Mucosa of descending colon (tissue), 3 donors: ENCODE measurements at places on chromosomes 5 and 9.

DNA sequence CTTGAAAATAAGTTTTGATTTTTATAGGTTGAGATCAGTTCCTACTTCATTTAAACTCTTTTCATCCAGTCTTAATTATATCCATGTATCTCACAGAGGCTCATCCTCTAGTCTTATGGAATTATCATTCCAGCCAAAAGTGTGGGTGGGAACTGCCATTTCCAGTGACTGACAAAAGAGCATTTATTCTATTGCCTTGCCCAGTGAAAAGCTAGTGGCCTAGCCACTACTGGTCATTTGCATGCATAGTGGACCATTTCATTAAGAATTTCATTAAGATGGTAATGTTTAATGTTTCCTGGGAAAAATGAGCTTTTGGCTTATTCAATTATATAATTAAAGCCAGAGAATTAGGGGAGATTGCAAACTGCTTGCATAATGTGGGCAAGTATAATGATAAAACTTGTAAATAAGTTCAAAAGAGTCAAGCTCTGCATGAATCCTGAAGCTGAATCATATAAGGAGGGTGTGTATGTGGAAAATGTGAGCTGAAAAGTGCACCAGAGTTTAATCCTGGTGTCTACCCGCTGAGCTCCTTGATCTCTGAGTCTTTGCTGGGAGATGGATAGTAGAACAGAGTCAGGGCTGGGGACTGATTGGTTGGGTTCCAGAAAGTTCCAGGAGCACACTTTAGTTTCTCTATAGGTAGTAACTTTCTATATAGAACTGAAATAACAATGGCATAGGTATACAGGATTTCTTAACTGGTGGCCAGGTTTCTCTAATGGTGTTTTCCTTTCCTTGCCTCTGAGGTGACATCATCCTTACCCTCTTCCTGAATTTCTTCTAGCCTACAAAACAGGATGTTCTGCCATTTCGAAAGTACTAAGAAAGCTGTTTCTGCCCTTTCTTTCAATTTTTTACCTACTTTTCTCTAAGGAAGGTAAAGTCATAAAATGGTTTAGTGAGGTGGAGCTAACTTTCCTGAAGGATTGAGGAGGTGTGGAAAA is 78.5 kb downstream of the KIF4B start:
- DNase-seq, result no peak

GRCh38 chr9:137221506-137222111 is 431 bp downstream of the RNF208 start:
- DNase-seq, result no peak

GRCh38 chr5:67515020-67515689 is 318.6 kb upstream of the CD180 start:
- no peak for DNase-seq

DNA sequence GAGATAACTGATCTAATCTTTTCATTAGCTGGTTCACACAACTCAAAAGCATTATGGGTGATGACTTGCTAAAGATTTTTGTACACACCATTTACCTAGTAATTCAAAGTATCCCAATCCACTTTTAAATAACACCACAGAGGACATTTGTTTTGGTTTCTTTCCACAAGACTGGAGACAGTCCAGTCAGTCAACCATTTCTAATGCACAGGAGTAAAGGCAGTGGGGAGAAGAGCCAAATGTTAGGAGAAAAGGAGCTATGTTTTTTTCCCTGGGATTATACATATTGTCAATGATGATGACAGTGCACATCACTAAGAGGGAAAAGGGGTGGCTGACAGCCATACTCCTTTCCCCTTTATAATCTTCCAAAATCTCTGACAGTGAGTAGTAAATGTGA is 240.9 kb downstream of the GABRB2 start:
- no peak for DNase-seq

DNA sequence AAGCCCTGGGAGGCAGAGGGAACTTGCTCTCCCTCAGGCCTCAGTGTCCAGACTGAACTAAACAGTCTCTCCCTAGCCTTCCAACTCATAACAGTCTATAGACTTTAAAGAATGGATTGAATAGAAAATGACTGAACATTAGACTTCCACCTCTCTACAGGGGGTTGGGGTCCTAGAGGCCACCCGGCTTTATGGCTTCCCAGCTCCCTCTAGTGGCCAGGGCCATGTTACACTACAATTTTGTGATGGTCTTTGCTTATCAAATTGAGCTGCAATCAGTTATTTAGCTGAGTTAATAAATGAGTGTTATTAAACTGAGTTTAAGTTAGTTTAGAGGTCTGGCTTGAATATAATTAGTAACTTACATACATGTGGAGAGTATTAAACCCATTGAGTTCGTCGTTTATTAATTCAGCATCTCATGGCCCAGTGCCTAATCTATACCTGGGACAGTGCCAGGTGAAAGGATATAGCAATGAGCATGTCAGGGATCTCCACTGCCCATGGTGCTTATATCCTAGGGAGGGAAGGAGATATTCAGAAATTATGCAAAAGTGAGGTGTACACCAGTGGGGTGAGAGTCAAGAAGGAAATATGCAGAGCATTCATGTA is 105.2 kb downstream of the SH3TC2 start:
- peak; percentile 30 for DNase-seq

GRCh38 chr5:58231041-58231440 is 228.8 kb downstream of the PLK2 start:
- no peak for DNase-seq

GRCh38 chr5:143064218-143064641 is 294.1 kb downstream of the ARHGAP26 start:
- no peak for DNase-seq

- peak; percentile 45 for DNase-seq
Observed at GRCh38 chr5:132228241-132229035, 785 bp upstream of the P4HA2 start.

GRCh38 chr9:33143241-33143661 is 23.9 kb downstream of the B4GALT1 start:
- DNase-seq, result no peak

GRCh38 chr5:131081374-131081773 is 83.7 kb downstream of the HINT1 start:
- no peak for DNase-seq

GRCh38 chr9:79034583-79034982 is 537.2 kb upstream of the TLE4 start:
- no peak for DNase-seq

GRCh38 chr5:1885868-1886845 is 3.4 kb upstream of the IRX4 start:
- no peak for DNase-seq

DNA sequence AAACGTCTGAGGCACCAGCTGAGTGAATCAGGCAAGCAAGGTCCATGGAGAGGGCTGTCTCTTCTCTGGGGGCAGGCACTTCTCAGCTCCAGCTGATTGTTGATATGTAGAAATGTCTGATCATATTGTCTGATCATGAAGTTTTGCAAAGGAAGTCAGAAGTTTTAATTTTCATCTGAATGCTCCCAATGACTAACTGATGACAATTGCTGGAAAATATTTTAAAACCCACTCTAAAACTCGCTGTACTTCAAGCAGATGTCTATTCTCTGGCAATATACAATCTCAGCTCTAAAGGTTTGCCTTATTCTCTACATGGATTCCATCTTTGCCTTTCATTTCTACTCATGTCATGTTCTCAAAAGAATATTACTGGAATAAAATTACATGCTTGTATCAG is 12.7 kb downstream of the PLK2 start:
- DNase-seq, result no peak

DNA sequence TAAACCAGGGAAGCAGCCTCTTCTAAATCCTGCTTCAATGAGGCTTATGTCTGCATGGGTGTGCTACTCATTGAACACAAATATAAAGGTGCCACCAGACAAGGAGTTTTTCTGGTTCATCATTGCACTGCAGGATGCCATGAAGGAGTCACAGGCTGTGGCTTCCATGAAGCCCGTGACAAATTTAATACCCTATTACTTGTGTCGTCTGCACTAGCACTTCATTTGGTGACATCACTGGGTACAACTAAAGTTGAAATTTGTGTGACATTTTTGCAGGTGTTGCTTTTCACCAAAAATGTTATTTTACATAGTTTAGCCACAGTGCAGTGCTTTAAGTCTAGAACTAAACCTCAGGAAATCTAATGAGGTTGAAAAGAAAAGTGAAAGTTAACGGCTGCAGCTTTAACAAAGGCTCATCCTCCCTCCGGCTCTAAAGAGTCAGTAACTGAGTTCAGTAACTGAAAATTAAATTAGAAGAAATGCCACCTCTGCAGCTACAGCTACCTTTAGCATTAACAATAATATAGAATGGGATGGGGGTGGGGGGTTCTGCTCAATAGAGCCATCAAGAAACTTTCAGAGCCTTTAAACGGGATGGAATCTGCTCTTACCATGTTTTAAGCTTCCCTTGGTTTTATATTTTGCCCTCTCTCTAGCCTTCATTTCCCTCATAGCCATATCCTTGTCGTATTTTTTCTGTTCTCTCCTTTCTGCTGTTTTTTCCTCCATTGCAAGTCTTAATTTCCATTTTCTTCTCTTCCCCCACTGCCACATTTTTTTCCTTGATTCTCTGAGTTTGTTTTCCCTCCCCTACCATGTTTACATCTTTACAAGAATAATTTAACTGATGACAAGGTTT is 233.8 kb upstream of the TMEM161B start:
- DNase-seq, result no peak

DNA sequence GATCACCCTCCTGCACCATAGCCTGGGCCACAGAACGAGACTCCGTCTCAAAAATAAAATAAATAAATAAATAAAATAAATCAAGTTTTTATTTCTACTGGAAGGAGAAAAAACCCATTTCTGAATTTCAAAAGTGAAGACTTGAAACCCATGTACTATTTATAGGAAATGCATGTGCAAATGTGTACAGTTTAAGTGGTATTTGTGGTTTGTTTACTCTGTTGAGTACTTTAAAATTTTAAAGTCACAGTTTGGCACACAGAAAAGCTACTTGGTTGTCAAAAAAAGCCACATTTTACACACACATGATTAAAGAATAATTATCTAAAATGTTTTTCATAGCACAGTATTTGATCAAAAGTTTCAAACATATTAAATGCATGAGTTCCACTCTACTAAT is 43.6 kb downstream of the NR3C1 start:
- DNase-seq, result no peak

- no peak for DNase-seq
Observed at GRCh38 chr9:92639791-92640271, 30.1 kb downstream of the IPPK start.

GRCh38 chr5:9294793-9295465 is 250.9 kb downstream of the SEMA5A start:
- no peak for DNase-seq

DNA sequence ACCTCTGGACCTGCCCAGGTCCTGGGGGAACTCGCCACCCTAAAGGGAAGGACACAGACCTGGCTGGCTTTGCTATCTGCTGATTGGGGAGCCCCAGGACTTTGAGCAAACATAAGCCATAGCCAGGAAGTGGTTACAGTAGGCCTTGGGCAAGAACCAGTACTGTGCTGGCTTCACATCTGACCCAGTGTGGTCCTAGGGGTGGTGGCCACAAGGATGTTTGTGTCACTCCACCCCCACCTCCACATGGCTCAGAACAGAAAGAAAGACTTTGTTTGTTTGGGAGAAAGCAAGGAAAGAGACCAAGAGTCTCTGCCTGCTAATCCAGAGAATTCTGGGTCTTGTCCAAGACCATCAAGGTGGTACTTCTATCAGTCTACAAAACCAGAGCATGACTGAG is 334.2 kb downstream of the SPOCK1 start:
- no peak for DNase-seq

GRCh38 chr5:59222687-59223511 is 640.0 kb downstream of the RAB3C start:
- DNase-seq, result no peak

DNA sequence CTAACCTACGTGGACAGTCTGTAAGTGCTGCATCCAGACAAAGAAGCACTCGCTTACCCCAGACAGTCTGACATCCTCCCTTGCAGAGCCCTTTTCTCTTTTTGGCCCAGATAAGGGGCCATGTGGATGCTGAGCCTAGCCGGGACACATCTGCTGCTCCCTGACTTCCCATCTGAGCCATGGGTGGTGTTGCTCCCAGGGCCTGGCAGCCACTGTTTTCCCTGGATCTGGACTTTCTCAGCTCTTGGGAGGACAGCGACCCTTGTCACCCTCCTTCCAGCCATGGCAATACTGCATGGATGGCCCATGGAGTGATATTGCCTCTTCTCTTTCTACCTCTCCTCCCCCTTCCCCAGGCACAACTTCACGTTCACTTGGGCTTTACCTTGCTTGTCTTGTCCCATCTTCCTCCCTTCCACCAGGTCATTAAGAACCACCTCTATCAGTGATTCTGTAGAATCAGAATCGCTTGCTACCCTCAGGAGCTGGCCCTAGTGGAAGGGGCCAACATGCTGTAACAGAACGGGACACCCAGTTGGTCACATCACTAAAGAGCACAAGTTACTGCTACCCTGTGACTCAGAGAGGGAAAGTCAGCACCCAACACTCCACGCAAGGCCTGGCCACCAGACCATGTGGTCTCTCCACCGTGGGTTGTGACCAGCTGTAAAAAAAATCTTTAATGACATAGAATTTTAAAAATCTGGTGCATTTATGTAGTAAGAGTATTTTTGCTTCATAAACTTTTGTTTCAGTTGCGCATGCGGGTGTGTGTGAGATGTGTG is 4.4 kb downstream of the NEURL1B start:
- DNase-seq, result no peak

DNA sequence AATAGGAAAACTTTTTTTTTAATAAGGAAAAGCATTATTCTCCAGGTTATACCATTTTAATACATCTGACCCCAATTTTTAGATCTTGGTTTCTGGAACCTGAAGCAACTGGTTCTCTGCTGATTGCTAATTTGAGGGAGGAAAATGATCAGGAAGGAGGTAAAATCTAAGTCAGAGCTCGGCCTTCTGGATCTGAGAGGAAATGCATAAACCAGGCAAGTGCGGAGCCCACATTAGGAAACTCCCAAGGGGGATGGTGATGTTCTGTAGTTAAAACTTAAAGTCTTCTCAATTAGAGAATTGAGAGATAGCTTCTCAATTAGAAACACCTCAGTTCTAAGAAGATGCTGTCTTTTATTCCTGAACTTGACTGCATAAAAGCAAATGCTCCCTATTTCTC is 113.5 kb downstream of the TSSK1B start:
- no peak for DNase-seq

DNA sequence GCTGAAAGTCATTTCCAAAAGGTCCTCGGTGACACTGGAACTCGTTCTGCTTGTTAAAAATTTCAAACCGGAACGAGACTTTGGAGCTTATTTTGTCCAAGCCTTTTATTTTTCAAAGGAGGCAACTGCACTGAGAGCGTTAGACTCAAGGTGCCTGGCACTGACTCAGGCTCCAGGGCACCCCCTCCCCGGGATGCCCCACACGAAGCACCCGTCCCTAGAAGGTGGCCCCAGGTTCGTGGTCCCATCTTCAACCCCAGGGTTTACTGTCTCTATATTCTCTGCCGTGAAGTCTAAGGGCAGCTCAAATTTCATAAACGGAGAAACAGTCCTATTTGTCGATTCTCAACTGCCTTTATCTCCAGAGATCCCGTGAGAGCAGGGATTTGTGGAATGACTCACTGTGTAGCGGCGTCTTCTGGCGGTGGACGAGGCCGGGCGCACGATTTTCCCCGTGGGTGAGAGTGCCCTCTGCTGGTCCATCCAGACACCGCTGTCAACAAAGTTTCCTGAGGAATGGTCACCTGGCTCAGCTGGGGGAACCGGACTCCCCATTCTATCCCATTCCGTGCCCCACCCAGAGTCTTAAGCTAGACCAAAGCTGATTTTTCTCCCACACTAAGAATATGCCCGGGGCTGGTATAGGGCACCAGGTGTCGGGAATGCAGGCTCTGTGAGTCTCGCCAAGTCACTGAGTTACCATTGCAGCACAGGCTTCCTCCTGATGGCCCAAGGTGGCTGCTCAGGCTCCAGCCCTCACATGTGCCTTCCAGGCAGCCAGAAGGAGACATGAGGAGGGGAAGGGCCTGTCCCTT is 27.1 kb upstream of the SLC6A19 start:
- DNase-seq, result peak; percentile 76
